ENCODE measurements at places on chromosomes 2 and 18.

- no peak for DNase-seq
Observed at GRCh38 chr2:183926433-183926832, 671.9 kb upstream of the ZNF804A start.

DNA sequence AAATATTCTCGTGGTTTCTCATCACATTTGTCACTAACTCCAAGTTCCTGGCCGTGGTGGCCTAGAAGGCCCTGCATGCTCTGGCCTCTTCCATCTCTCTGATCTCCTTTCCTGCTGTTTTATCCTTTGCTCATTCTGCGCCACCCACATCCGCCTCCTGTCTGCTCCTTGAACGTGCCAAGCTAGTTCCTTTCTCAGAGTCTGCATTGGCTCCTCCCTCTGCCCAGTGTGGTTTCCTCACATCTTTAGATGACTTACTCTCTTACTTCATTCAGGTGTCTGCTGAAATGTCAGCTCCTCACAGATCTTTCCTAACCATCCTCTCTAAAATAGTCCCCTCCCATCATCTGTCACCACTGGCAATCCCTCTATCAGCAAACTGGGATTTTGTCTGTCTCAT is 158.6 kb upstream of the RBMS1 start:
- peak; percentile 65 for DNase-seq

- DNase-seq, result no peak
Observed at GRCh38 chr2:238567996-238568395, 141.3 kb downstream of the ASB1 start.

DNA sequence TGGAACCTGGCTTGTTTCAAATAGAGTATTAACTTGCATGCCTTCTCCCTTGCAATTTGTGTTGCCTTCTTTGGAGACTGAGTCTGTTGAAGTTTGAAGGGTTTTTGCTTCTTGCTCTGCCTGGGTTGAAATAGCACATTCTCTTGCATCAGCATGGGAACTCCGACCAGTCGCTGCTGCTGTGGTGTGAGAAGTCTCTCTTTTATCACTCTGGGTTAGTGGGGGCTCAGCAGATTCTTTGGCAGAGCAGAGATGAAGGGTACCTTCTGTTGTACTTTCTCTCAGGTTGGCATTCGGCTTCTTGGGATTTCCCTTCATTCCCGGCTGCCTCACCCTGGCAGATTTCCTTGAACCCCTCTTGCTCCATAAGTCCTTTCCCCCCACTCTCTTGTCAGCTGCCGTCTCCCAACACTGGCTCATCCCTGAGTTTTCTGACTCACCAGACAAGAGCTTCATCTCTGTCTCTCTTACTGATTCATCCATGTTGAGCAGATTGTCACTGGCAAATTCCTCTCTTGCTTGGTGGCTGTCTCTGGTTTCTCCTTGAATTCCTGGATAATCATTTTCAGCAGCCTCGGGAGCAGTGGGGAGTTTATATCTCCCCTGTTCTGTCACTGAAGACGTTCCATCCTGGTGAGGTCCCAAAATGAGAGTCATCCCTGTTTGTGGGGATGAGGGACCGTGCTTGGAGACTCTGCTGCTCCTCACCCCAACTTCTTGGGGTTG is 49.9 kb downstream of the ALPK2 start:
- DNase-seq, result no peak

- DNase-seq, result no peak
Observed at GRCh38 chr2:176099159-176099727, 352 bp upstream of the HOXD12 start.

GRCh38 chr2:151268085-151268484 is 6.4 kb upstream of the RBM43 start:
- no peak for DNase-seq

- peak; percentile 83 for DNase-seq
Observed at GRCh38 chr2:113390124-113390849, 47.2 kb upstream of the ZNG1B start.

DNA sequence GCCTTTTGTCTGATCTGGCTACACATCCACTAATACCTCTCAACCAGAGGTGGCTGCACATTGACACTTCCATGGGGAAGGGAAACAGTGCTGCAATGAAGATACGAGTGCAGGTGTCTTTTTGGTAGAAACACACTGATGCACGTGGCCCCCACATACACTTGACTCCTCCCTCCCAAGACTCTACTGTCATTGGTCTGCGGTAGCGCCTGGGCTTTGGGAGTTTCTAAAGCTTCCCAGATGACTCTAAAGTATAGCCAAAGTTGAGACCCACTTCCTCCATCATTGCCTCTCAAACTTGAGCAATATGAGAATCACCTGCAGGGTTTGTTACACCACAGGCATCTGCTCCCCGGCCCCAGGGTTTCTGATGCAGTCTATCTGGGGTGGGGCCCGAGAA is 11.0 kb downstream of the SLC14A1 start:
- DNase-seq, result no peak

DNA sequence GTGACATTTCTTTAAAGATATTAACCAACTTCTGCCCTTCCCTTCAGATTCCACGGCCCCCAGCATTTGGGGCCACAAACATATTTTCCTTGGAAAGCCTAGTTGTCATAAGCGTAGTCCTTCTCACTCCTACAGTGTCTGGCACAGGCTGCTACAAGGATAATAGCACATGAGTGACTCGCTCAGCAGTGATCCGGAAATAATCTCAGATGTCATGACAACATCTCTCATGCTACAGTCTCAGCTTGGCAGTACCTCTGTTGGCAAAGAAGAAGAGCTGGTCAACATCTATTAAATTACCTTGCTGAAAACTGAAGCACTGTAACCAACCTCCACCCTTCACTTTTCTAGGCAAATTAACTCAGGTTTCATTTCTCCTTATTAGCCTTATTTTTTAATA is 351.7 kb downstream of the RAD51AP2 start:
- no peak for DNase-seq

GRCh38 chr2:20016346-20016745 is 3.9 kb upstream of the MATN3 start:
- no peak for DNase-seq

DNA sequence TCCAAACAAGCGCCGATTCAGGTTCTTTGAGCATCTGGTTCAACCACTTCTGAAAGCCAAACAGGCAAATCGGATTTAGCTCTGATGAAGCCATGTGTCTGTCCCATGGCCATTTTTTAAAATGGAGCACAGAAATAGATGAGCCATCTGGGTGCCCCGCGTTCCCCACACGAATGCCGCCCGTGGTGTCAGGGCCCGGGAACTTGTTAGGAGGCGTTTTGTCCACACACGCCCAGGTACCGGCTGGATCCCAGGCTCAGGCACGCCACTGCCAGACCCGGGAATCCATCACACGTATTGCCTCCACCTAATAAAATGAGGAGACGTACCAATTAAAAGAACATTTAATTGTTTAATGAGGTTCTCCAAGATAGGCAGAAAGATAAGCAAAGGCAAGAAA is 374.4 kb upstream of the SALL3 start:
- DNase-seq, result no peak

DNA sequence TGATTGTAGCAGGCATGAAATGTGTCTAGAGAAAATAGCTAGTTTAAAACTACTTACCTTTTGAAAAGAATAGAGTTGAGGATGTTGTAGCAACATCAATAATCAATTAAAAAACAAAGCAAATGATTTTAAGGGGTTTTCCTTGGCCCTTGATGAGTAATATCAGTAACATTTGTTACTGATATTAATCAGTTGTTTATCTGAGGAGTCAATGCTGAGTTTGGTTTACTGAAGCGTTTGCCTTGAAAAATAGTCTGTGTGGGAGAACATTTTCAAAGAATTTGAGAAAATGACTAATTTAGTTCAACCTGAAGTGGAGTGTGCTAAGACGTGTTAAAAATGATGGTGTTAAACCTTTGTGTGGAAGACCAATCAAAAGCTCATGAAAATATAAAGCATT is 9.3 kb downstream of the PTH2R start:
- no peak for DNase-seq

Measured in CD4-positive, alpha-beta T cell treated with Interleukin-10 for 1 hour (primary cell).